CD4-positive, alpha-beta T cell (primary cell): ENCODE measurements at places on chromosomes 4 and X.

DNA sequence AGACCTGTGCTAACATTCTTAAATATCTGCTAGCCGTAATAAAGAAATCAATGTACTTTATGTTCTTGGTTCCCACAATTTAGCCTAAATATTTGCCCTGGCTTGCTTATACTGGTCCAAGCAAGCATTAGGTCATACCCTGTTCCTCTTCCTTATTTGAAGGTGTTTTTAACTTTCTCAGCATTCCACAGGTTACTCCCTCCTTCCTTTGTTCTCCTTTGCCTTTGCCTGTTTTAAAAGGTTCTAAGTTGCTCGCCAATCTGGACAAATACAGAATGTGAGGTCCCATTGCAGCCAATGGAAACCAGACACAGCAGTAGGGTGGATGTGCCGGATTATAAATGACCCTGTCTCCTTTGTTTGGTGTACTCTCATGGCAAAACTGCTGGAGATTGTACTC lies 436.8 kb upstream of the PCDH7 start:
- DNase-seq: no peak

- DNase-seq: no peak
These were observed 563.1 kb downstream of the INPP4B start for GRCh38 chr4:142282870-142283431.

DNA sequence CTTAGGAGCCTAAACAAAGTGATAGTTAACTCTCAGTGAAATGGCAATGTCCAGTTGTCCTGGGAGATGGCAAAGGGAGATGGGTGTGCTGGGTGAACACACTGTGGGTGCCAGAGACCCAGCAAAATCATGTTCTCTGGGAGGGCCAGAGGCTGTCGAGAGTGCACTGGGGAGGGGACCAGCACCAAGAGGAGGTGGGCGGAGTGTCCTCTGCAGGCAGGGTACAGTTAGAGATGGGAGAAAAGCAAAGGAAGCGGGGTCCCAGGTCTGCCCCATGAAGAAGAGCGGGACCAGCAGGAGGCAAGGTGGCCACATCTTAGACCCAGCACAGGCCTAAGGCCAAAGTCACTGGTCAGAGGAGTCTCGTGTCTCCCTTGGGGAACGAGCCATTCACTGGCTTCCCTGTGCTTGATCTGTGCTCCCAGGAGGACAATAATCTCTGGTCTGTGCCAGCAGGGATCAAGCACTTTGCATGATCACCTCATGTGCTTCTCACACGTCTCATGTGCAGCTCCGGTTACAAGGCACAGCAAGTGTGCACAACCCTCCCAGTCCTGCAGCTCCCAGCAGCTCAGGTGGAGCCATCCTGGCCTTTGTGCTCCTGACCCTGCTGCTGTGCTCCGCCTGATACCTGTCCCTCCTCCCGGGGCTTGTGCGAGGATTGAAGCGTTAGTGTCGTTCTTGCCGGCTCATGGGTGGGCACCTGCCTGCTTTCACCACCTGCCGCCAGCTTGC lies 100.9 kb downstream of the FAM53A start:
- no peak for DNase-seq

DNA sequence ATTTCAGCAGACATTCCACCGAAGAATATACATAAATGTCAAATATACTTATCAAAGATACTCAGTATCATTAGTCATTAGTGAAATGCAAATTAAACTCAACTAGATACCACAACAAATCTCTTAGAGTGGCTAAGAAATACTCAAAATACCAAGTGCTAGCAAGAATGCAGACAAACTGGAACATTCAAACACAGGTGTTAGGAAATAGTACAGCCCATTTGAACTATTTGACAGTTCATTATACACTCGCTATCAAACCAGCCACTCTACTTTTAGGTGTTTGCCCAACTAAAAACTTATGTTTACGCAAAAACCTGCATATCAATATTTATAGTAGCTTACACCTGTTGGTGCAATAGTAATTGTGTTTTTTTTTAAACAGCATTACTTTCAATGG lies 8.8 kb downstream of the ADAM29 start:
- DNase-seq: no peak

DNA sequence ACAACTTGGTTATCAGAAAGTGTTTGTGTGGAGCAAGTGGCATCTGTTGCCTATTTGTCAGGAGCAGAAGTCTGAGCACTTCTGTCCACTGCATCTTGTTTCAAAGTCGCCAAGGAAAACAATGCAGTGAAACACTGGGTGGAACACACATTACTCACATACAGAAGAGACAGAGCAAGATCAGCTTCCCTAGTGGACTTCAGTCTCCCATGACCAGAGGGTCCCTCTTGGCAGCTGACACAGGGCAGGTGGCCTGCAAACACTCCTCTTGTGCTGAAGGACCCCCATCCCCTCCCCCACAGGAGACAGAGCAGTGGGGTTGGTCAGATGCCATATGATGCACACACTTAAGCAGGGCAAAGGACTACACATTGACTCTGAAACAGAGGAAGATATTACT lies 3.6 kb upstream of the BBS12 start:
- DNase-seq: no peak

DNA sequence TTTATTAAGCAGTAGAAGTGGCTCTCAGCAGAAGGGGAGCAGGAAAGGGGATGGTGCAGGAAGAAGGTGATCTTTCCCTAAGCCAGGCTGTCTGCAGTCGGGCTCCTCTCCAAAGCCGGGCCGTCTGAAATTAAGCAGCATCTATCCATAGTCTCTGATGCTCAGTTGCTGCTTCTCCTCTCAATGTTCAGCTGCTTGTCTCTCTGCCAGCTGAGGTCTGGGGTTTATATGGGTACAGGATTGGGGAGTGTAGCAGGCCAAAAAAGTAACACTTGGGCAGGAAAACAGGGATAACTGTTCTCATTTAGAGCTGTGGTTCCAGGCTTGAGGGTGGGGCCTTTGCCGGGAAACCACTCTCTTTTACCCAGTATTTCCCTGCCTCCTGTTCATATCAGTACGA lies 39.2 kb upstream of the CCKAR start:
- no peak for DNase-seq

DNA sequence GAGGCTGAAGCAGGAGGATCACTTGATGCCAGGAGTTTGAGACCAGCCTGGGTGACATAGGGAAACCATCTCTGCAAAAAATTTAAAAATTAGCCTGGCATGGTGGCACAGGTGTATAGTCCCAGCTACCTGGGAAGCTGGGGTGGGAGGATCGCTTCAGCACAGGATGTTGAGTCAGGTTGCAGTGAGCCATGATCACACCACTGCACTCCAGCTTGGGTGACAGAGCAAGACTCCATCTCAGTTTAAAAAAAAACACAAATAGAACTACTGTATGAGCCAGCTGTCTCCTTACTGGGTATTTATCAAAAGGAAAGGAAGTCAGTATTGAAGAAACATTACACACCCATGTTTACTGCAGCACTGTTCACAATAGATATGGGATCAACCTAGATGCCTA lies 138.7 kb downstream of the RAP1GDS1 start:
- no peak for DNase-seq

DNA sequence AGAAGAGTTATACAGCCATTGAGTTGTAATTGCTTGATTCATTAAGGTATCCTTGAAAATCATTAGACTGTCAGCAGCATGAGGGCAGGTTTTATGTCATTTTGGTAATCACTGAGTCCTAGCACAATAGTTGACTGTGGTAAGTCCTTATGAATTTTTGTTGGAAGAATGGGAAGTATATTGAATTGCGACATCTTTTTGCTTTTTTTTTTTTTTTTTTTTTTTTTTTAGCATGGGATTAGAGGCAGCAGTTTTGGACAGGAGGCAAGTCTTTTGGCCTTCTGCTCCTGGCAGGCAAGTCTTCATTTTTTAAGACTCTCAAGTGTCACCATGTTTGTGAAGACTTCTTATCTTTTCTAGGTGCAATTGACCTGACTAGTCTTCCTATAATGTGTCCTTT lies 29.7 kb downstream of the PRRG1 start:
- no peak for DNase-seq

DNA sequence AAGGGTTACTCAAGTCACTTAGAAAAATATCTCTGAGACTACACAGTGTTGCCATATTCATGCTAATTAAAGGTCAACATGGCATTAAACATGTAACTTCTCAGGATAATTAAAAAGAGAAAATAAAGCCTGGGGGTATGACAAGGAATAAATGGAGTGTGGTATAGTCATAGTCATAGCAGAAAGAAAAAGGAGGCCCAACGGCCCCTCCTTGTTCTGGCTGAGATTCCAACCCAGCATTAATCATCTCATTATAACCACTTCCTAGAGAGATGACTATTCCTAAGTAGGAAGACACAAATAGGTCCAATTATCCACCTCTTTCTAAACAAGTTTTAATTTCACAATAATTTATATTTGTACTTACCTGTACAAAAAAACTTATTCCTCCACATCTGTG lies 778.4 kb upstream of the AADAT start:
- DNase-seq: no peak

- no peak for DNase-seq
These were observed 13.7 kb downstream of the IRF2 start for GRCh38 chr4:184460499-184461285.

DNA sequence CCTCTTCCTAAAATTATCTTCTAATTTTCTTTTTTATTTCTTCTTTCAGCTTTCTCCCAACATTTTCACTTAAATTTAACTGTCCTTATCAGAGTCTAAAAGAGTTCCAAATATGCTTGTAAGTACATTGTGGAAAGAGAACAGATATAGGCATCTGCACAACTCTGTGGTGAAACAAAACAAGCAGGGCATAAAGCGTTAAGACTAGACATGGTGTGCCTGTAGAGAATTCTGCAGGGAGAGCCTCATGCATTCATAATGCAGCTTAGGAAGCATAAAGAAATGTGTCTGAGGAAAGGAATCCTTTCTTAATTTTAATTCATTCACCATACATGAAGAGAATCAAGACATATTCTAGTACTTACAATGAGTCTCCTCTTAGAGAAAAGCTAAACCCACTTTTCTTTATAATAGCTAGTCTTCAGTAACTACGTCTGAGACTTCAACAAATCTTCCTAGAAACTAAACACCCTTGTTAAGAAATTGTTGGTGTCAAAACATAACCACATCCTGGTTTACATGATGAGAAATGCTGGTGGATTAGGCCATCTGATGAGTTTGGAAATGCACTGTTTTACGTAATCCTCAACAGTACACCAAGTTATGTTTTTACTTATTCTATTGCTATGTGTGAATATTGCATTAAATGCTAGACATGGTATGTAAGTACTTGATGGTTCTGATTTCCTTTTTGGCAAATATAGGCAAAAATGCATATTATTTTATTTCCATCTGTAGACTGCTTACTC lies 307.8 kb upstream of the GIMD1 start:
- DNase-seq: no peak

- DNase-seq: no peak
These were observed 74.6 kb downstream of the ARSJ start for GRCh38 chr4:113904877-113905276.

DNA sequence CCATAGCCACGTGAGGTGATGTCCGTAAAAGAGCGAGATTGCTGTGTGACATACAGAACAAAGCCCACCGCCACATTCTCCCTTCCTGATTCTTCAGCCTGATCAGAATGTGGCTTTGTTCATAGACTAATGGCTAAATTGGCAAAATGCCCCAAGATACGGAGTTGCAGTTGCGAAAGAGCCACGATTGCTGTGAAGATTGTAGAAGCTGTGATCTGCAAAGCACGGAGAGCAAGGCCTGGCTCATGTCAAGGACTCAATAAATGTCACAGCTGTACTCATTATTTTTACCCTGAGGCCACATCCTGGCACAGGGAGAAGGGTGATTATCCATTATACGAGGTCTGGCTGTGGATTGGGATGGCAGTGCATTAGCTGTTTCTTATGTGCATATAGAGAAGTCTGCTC lies 34.2 kb downstream of the ARSD start:
- DNase-seq: no peak

- no peak for DNase-seq
These were observed 71.9 kb downstream of the PDLIM5 start for GRCh38 chr4:94523617-94524016.

DNA sequence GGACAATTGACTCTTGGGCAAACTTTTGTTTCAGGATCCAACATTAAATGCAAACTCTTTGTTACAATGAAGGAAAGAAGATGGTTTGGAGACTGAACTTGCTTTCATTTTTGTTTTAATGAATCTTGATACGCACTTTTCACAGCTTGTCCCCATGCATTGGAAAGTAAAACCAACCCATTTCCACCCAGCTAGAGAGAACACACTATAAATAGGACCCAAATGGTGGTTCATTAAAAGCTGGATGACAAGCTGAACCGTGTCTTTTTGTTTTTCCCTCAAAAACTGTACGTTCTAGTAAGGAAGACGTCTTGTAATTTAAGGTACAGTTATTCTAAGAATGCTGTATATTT lies 95.3 kb upstream of the EGFL6 start:
- no peak for DNase-seq

DNA sequence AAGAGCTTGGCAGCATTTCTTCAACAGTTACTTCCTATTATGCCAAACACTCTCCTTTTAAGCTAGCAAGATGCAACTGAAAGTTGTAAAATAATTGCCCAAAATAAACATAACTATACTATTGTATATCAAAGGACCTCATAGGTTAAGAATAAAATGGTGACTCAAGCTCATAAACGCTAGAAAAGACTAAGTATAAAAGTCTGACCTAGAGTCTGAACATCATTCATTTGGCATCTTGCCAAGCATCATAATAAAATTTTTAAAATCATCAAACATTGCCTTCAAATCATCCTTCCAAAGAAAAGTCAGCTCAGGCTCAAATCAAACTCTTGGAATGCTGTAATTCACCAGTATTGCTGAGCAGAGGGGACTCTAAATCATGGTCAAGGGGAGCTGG lies 281.2 kb downstream of the QDPR start:
- no peak for DNase-seq

- DNase-seq: no peak
These were observed 19.6 kb upstream of the FGF16 start for GRCh38 chrX:77427611-77428010.

GRCh38 chr4:138790706-138791340 lies 224.8 kb upstream of the NOCT start:
- DNase-seq: no peak

DNA sequence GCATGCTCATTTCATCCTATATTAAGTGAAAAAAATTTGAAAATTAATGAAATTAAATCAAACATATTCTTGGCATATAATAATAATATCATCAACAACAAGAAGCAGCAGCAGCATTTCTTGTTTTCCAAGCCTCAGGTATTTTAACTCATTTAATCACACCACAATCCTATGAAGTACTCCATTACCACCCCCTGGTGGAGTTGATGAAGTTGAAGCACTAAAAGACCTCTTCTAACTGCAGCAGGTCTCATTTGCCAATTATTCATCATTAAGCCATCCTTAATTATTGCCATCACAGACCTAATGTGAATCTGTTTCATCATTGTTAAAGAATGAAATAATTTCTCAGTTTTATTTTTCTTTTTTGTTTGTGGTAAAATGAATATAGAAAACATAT lies 801.4 kb upstream of the GRID2 start:
- no peak for DNase-seq
